ENCODE measurements at places on chromosomes 12 and 14. TPM values are rescaled to one million over a fixed set of nuclear protein-coding genes. Genes with fewer than 3 reads are reported as not detected.

GRCh38 chr14:68266998-68267397, 447.4 kb downstream of the RAD51B start:
- no peak for DNase-seq

The MYH6 gene
- total RNA-seq = not detected

The RIN3 gene
- total RNA-seq = 7.2 TPM

The PPP1R36 gene
- not detected for total RNA-seq

The MSRB3 gene
- total RNA-seq = 55.1 TPM

DNA sequence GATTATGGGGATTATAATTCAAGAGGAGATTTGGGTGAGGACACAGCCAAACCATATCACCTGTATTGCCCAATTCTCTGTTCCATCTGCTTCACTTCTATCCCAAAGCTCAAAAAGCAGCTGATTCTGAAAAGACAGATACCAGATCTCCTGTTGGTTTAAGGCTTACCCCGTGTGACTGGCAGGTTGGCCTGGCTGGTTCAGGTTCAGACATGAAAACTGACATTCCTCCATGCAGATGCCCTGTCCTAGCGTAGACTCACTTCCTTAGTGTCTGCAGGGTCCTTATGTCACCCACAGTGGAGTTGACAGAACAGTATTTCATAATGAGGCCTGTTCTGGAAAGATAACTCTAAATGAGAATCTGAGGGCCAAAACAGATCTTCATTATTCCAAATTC, 61.1 kb upstream of the FLRT2 start:
- DNase-seq = no peak

The DAD1 gene
- 564 TPM for total RNA-seq

The ASCL4 gene
- total RNA-seq = not detected

The BICD1 gene
- total RNA-seq = 7.7 TPM

The ZFYVE26 gene
- total RNA-seq = 24.3 TPM

The LMO3 gene
- 3.6 TPM for total RNA-seq

The TGFB3 gene
- total RNA-seq = 9.9 TPM

The SMCO2 gene
- not detected for total RNA-seq

The PALS1 gene
- total RNA-seq = 23.6 TPM

DNA sequence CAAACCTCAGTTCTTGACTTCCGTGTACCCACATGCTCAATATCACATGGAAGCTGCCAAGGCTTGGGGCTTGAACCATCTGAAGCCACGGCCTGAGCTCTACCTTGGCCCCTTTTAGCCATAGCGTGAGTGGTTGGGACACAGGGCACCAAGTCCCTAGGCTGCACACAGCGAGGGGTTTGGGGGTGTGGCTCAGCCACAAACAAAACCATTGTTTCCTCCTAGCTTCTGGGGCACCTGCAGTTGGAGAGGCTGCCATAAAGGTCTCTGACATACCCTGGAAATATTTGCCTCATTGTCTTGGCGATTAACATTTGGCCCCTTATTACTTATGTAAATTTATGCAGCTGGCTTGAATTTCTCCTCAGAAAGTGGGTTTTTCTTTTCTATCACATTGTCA, 628.6 kb downstream of the NRXN3 start:
- DNase-seq = no peak

GRCh38 chr14:74391479-74391878, 34.5 kb downstream of the SYNDIG1L start:
- DNase-seq = no peak

- DNase-seq = no peak
These were observed 126.9 kb upstream of the AMIGO2 start for GRCh38 chr12:47206450-47207339.

- peak; percentile 43 for DNase-seq
These were observed at the start of gene BMP4 for GRCh38 chr14:53956427-53957201. BMP4 (minus strand) TSS chr14:53956825; CDS start chr14:53952222, 4,603 bp downstream.

DNA sequence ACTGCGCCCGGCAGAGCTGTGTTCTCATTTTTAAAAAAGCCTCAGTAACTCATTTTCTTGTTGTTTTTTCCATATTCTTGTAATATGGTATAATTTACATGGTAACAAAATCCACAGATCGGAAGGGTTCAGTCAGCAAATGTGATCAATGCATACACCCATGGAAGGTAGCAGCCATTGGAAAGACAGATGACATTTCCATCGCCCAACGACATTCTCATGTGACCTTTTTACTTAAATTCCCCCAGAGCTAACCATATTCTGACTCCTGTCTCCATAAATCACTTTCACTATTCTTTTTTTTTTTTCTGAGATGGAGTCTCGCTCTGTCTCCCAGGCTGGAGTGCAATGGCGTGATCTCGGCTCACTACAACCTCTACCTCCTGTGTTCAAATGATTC, 4.9 kb downstream of the PEBP1 start:
- DNase-seq = no peak

DNA sequence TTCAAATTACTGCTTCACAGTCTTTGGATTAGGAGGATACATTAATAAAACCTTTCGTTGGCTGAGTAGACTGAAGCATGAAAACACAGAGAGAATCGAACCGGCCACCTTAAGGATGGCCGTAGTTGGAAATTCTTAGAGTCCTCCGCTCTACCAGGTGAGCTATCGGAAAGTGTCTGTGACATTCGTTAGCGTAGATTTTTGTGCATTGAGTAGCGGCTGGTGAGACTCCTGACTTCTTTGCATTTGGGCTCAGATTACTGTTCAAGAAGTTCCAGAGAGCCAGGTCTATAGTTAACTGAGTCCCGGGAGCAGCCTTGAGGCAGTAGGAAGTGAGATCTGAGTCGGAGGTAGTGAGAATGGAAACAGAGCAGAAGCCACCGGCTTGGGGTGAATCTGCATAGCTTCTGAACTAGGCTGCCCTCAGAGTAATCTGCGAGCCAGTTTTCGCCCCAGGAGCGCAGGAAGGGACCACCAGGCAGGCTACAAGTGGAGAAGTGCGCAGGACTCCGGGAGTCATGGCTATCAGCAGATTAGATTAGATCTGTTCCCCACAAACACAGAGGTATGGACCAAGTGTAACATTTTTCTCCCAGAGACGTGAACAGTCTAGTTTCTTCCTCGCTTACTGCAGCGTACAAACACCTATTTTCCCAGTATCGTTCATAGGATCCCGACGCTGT, 11.0 kb downstream of the OR6S1 start:
- peak; percentile 40 for DNase-seq

DNA sequence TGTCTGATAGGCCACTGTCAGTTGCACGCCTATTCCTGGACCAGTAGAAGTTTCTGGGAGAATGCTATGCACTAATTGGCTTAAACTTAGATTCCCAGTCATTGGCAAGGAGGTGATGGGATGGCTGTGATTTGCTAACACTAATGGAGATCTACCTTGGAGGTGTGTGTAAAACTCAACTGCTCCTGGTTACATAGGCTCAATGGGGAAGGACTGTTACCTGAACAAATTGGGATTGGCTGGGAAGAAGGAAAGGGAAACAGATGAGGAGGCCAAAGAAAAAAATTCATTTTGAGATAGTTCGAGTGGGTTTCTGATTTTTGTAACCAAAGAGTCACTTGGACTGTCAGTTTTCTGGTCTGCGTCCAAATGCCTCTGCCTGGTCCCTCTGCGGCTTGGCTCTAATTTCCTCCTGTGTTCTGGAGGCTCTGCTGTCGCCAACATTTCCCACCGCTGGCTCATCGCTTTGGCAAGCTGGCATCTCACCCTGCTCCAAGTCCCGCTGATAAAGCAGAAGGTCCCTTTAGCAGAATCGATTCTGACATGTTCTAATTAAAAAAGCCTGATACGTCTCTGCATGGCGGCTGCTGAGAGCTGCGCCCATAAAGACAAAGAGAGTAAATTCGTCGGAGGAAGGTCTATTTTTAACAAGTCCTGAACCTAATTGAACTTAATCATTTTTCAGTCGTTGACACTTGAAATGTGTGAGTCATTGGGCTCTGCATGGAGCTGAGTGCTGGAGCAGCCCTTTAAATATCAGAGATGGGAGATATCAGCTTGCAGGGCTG, 2.0 kb upstream of the CCDC63 start:
- DNase-seq = peak; percentile 89

DNA sequence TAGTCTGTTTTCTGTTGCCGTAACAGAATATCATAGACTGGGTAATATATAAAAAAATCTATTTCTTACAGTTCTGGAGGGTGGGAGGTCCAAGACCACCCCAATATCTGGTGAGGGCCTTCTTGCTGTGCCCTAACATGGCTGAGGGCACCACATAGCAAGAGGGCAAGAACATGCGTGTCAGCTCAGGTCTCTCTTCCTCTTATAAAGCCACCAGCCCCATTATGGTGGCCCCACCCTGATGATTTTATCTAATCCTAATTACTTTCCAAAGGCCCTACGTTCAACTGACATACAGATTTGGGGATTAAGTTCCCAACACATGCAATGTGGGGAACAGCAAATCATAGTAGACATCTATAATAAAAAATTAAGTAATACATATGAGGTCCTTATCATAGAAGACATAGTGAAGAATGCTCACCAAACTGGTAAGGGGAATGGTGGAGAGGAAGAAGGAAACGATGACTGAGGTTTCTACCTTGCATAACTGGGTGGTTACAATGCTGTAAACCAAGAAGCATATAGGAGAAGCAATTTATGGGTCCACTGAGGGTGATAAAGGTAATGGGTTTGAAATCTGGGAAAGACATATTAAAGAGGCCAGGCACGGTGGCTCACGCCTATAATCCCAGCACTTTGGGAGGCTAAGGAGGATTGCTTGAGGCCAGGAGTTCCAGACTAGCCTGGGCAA, 27.0 kb downstream of the BTBD7 start:
- no peak for DNase-seq

DNA sequence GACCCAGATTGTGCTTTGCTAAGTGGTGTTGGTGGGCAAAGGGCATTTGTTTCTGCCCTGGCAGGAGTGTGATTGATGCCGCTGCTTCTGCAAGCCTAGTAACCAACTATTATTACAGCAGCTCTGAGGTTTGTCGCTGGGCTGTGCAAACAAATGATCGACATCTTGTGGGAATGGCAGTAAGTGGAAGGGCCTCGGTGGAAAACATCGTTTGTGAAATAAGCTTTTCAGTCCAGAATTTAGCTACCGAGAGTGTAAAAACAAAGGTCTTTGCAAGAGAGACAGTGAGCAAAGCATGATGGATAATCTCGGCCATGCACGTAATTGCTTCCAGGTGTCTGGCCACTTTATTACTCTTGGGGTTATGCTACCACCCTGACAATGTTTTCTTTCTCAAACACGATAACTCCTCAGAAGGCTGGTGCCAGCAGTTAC, 397.7 kb upstream of the PRICKLE1 start:
- no peak for DNase-seq

DNA sequence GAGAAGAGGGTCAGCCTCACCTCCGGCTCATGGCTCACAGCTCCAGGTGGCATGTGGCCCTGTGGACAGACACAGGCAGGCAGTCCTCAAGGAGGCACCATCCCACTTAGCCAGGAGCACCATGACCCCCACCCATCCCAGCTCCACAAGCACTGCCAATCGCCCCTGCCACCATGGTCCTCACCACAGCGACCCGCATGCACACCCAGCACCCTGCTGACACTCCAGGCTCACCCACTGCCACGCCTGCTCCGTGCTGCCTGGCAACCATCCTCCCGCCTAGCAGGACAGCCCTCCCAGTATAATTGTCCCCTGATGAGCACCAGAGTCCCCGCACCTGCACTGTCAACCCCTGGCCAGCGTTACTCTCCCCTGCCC, 50.9 kb downstream of the TRPV4 start:
- DNase-seq = no peak

DNA sequence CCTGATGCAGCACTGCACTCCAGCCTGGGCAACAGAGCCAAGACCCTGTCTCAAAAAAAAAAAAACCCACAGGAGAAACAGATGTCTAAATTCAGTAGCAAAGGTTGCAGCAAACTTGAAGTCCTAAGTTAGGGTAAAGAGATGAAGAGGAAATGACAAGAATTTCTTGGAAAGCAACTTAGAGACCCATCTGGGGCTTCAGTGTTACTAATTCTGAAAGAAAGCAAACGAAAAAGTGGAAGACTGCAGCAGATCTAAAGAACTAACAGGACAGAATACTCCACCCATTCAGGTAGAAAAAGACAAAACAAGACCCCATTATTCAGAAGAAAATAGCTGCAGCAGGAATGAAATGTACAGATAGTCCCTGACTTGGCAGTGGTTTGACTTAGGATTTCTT, 31.9 kb downstream of the RESF1 start:
- DNase-seq = no peak

GRCh38 chr12:646442-647384, 16.5 kb downstream of the NINJ2 start:
- DNase-seq = peak; percentile 81

- no peak for DNase-seq
These were observed 8.8 kb downstream of the SPTSSA start for GRCh38 chr14:34453226-34453625.

GRCh38 chr14:55122440-55122986, 6.5 kb upstream of the LGALS3 start:
- DNase-seq = peak; percentile 80

The FAM90A1 gene
- total RNA-seq = not detected

GRCh38 chr12:10385166-10385613, 4.7 kb downstream of the KLRK1 start:
- peak; percentile 64 for DNase-seq

- no peak for DNase-seq
These were observed 242.1 kb upstream of the ARHGAP5 start for GRCh38 chr14:31835049-31835448.

The WBP11 gene
- total RNA-seq = 15.9 TPM

GRCh38 chr12:98595243-98595988, 1.9 kb downstream of the SLC25A3 start:
- peak; percentile 84 for DNase-seq

GRCh38 chr14:93520053-93520607, 89.4 kb downstream of the UNC79 start:
- no peak for DNase-seq

DNA sequence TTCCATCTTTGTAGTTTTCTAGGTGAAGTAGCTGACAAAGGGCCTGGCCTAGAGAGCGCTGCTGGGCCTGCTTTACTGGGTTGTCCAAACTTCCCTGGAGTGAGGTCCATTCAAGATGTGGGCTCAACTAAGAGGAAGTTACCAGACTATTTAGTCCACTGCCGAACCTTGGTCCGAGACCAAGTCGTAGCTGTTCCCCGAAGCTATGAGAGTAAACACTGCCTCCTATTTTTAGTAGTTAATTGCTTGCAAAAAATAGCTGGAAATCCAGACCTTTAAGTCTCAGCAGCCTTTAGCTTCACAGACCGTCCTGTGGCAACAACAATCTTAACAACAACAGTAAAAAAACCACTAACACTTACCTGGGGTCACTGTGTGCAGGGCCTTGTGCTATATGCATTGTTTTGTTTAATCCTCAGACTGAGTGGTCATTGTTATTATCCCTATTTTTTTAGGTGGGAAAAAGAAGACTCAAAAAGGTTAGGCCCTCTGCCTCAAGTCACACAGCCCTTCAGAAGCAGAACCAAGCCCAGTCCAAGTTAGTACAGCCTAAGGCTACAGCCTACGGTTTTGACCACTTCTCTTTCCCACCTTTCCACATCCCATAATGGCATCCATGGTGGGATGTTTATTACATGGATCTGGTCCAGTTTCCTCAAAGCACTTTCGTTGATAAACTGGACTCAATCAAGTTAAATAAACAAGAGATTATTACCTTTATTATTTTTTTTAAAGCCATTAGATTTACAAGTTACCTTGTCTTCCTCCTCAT, 30.6 kb downstream of the SOCS2 start:
- DNase-seq = no peak

GRCh38 chr12:26149968-26150500, 25.2 kb upstream of the BHLHE41 start:
- no peak for DNase-seq
